Peyer's patch (tissue), 4 donors: ENCODE measurements at places on chromosomes 3 and 15. TPM values are rescaled to one million over a fixed set of nuclear protein-coding genes. Genes with fewer than 3 reads are reported as not detected.

PML gene
- 85.7 TPM for total RNA-seq

IQCF5 gene
- total RNA-seq: not detected

ALPK3 gene
- 0.83 TPM for total RNA-seq

GXYLT2 gene
- total RNA-seq: 1.1 TPM

COL6A5 gene
- total RNA-seq: 1.7 TPM

SLC2A2 gene
- 107 TPM for total RNA-seq

PTX3 gene
- total RNA-seq: not detected

ZNF860 gene
- total RNA-seq: 0.80 TPM

SNTN gene
- not detected for total RNA-seq

CHRM5 gene
- not detected for total RNA-seq

KBTBD13 gene
- not detected for total RNA-seq
